ENCODE measurements at places on chromosomes 16 and 17.

- DNase-seq = no peak
Observed at GRCh38 chr16:194516-194915, 14.3 kb downstream of the HBQ1 start.

- DNase-seq = no peak
Observed at GRCh38 chr16:23074423-23074822, 74.8 kb downstream of the USP31 start.

GRCh38 chr16:67685388-67686112 is 18.9 kb downstream of the C16orf86 start:
- no peak for DNase-seq

DNA sequence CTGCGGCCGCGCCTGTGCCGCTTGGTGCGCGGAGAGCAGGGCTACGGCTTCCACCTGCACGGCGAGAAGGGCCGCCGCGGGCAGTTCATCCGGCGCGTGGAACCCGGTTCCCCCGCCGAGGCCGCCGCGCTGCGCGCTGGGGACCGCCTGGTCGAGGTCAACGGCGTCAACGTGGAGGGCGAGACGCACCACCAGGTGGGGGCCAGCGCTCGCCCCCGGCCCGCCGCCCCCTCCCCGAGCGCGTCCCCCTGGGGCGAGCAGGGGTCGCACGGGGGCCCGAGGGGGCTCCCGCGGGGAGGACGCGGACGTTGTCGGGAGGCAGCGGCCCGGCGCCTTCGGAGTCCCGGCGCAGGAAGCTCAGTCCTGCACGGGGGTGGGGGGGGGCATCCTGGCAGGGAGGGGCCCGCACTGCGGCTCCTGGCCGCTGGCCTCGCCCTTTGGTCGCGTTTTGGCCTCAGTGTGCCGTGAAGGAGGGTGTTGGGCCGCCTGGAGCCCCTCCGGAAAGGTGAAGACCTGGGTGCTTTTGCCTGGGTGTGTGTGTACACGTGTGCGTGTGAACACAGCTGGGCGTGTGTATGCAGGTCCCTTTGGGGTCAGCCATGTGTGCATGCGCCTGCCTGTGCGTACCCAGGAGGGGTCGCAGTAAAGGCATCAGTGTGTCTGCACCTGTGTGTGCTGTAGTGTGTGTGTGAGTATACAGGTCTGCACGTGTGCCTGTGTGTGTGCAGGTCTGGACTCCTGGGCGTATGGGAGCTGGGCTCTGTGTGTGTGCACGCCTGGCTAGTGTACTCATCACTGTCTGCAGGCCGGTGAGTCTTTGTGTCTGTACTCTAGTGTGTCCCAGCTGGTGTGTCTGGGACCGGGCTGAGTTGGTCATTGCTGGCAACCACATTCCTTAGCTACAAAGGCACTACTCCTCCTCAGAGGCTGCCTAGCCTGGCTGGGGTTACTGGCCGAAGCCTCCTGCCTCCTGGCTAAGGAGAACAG is 615 bp downstream of the NHERF2 start:
- DNase-seq = no peak

- no peak for DNase-seq
Observed at GRCh38 chr17:80397034-80397387, 18.0 kb upstream of the ENDOV start.

- DNase-seq = no peak
Observed at GRCh38 chr16:66588981-66589713, 9.9 kb downstream of the CMTM2 start.

DNA sequence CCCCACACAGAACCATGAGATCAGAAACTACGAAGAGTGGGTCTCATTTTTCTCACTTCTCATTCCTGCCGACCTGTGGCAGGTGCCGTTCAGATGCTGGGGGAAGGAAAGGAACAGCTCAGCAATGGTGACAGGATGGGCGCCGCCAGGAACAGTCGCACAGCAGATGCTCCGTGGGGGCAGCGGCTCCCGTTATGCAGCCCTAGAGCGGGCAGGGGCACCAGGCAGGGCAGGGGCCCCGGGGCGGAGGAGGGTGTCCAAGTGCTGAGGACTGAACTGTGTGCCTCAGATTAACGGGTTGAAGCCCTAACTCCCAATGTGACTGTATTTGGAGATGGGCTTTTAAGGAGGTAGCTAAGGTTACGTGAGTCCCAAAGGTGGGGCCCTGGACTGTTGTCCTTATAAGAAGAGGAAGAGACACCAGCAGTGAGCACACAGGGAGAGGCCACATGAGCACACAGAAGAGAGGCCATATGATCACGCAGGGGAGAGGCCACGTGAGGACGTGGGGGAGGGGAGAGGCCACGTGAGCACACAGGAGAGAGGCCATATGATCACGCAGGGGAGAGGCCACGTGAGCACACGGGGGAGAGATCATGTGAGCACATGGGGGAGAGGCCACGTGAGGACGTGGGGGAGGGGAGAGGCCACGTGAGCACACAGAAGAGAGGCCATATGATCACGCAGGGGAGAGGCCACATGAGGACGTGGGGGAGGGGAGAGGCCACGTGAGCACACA is 95.7 kb upstream of the METRNL start:
- no peak for DNase-seq

GRCh38 chr17:2023256-2023655 is 1.9 kb downstream of the RTN4RL1 start:
- no peak for DNase-seq

GRCh38 chr16:17556276-17557052 is 85.7 kb upstream of the XYLT1 start:
- no peak for DNase-seq

GRCh38 chr17:77365584-77366186 is 224.9 kb downstream of the SEC14L1 start:
- DNase-seq = no peak

DNA sequence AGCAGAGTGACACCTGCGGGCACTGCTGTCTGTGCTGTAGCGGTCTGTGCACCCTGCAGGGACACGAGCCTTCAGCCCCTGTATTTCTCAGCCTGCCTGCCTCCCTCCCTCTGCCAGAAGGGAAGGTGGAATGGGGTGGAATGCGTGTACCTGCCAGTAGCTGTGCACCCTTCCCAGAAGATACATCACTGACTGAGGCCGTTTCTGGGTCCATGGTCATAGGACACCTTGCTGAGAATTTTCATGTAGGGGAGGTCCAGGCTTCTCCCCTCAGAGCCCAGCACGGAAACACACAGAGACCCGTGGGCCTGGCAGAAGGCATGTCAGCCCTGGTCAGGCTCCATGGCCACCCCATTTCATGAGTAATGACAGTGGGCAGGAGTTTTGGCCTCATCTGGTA is 16.5 kb downstream of the DBNDD1 start:
- no peak for DNase-seq
